Stimulated activated naive CD8-positive, alpha-beta T cell treated with anti-CD3 and anti-CD28 coated beads, Interleukin-15, Interleukin-2, amounts not matched to agents 100 U/mL and 50 U/mL, for 24 hours (primary cell): ENCODE measurements at places on chromosomes 2 and 18.

DNA sequence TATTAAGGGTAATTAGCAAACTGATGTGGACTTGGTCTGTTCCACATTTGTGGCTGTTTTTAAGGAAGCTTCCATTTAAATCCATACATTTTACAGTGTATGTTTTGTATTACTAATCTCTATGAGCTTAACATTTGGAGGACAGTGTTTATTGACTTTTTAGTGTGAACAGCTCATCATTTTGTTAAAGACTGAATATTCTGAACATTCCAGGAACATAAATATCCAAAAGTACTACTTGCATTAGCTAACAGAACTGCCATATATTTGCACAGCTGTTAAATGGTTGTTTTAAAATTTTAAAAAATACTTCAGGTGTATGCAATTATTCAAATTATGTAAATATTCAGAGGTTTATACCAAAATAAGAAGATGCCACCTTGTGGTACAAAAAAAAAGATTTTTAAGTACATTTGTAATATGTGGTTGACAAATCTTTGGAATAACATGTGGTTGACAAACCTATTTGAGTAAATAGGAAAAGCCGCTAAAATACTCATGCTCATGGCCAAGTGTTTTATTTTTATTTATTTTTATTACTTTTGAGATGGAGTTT, 439.7 kb upstream of the FANCL start:
- DNase-seq: no peak

GRCh38 chr2:30078521-30078920, 68.3 kb upstream of the YPEL5 start:
- no peak for DNase-seq

GRCh38 chr2:69601179-69601612, 42.3 kb downstream of the AAK1 start:
- DNase-seq: no peak

DNA sequence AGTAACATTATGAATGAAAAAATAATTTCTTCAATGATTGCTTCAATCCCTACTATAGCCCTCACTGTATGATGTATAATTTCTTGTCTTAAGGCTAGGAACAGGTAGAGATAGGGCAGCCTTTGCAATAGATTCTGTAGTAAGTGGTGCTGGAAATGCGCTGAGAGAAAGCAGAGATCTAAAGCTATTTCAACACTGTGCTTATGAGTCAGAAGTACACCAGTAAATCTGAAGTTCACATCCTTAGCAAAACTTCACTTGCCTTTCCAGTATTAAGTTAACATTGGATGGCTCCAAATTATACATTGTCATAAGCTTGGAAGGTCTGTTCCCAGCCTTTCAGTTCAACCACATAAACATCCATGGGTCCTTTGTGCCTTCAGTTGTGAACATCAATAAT, 178.2 kb upstream of the EPHA4 start:
- DNase-seq: no peak

- DNase-seq: peak; percentile 47
Measured at GRCh38 chr2:11827547-11827946, 81.1 kb downstream of the LPIN1 start.

DNA sequence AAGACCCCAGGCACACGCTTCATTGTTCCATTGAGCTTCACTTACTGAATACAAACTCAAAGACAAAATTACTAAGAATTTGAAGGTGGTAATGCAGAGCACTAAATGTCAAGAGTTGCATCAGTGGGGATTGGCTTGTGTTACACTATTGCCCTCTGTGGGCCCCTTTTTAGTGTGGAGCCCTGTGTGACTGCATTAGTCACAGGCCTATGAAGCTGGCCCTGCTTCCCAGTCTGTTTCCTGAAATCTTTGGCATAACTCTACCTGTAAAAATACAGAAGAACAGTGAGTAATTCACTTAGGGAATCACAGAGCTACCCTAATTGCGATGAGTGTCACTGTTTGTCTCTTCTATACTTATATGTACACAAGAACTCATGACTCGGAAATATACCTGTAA, 40.0 kb upstream of the STPG4 start:
- no peak for DNase-seq

GRCh38 chr2:236167297-236168109, 683 bp downstream of the GBX2 start:
- no peak for DNase-seq

DNA sequence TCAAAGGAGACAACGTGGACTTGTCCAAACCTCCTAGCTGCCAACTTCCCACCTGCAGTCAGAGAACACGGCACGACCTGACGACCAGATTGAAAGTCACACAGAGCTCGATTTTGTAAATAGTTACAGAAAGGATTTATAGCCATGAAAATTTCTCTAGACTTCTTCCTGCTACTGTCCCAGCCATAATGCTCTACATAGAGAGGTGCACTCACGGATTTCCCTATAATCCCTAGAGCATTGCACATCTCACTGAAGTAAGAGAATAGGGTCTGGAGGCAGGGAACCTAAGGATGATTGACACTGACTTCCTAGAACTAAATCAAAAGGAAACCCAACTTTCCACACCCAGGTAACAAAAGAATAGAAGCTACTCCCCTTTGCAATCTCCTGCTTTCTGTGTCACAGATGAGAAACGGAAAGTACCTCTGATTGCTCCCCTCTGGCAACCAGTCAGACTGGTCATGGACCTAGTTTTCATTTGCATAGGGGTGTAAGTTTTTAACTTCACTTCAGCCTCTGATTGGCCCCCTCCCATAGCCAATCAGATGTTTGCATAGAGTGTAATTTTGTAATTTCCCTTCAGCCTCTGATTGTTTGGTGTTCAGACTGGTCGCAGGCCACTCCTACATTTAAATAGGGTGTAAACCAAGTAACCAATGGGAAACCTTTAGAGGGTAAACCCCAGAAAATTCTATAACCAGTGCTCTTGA, 58.6 kb upstream of the FBXO11 start:
- no peak for DNase-seq

DNA sequence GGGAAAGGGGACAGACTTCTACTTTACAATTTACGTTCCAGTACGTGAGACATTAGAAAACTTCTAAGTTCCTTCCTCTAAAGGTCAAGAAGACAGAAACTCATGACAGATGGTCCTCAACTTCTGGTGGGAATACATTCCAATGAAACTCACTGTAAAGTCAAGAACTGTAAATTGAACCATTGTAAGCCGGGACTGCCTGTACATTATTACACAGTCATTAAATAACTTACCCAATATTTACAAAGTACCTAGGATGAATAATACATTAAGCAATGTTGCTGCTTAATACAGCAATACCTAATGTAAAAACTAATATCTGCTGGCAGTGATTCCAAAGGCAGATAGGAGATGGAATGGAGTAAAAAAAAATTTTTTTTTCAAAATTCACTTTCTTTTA, 51.9 kb downstream of the CDH2 start:
- DNase-seq: no peak

DNA sequence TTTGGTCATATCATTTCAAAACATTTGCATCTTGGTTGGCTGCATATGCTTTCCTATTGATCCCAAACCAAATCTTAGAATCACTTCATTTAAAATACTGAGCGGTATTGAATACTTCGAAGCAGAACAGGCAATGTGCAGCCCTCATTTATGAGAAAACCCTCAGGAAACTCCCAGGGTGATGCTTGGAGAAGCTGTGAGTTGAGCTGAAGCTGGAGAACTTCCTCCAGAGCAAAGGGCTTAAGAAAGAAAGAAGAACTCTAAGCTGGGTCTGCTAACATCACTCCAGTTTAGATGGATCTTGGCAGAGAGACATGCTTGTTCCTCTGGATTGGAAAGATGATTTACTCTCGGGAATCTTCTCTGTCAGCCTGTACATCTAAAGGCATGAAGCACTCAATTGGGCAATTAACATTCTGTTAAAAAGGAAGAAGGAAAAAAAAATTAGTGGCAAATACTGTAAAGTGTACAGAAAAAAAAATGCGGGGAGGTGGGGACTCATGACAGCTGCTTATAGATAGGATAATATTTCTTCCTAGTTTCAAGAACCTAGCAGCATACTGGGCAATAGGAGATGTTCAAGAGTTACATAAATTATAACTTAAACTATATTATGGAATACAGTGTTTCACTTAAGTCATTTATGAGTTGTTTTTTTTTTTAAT, 49.5 kb downstream of the ATIC start:
- no peak for DNase-seq

- no peak for DNase-seq
Measured at GRCh38 chr2:100350661-100351185, 28.4 kb upstream of the LONRF2 start.

DNA sequence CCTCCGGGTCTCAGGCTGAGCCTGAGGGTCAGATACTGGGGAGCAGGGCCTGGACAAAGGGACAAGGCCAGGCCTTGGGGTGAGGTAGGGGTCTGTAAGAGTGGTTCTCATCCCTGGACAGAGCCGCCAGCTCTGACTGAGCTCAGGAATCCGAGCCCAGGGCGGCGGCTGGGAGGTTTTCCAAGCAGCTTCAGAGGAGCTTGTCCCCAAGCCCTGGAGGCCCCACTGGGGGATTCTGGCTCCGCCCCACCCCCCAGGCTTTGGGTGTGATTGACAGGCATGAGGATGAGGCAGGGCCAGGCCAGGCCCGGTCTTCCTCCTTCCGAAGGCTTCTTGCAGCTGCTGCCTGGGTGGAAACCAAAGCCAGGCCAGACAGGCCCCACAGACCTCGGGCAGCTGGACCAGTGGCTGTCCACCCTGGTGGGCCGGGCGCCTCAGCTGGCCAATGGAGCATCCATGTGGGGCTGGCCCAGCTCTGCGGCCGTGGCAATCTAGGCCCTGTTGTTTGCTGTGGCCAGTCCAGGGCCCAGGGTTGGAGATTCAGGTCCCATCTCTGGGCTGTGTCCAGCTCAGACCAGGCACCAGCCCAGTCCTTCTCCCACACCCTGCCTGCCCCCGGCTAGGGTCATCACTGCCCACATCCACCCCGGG, 23.1 kb upstream of the GPC1 start:
- DNase-seq: no peak

DNA sequence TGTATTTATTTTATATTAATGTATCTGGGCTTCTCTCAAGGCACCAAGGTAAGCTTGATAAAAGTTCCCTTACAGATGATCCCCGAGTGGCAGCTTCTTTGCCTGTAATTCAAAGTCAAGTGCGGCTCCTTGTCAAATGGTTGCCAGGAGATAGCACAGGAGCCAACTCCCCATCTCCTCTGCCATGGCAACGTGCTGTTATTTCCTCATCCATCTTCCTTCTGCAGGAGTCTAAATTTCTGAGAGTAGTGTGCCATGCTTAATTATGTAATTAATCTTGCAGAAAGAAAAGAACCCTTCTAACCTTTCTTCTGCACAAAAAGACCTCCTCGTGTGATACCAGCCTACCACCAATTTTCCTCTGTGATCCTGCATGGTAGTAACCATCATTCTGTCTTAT, 46.2 kb upstream of the ACMSD start:
- DNase-seq: no peak

DNA sequence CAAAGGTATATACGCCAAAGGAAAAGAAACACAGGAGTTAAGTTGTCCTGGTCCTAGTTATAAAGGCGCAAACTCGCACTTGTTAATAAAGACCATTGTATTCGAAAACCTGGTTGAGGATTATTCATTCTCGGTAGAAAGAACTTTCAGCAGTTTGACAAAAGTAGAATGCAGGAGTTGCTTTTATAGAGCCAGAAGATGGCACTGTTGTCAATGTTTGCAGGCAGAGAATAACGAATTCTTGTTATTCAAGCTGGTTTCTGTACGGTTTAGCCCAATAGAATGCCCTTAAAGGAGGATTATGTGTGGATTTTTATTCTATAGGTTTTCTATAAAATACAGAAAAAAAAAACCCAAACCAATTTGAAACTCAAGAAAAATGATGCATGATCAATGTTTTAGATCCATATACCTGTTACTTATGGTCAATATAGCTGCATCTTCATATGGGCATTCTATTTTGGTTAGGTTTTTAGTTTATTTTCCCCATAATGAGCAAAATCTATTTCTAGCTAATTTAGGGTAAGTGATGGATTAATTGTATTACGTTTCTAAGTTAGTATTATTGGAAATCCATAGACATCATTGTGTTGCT, 510.3 kb downstream of the PLCL1 start:
- DNase-seq: no peak

GRCh38 chr2:143158551-143159485, 29.6 kb downstream of the ARHGAP15 start:
- DNase-seq: no peak

GRCh38 chr2:23711979-23712755, 214.8 kb downstream of the ATAD2B start:
- DNase-seq: no peak

- no peak for DNase-seq
Measured at GRCh38 chr18:56890632-56891031, 239.5 kb downstream of the WDR7 start.

- no peak for DNase-seq
Measured at GRCh38 chr18:21706386-21706865, 1.9 kb upstream of the ABHD3 start.

DNA sequence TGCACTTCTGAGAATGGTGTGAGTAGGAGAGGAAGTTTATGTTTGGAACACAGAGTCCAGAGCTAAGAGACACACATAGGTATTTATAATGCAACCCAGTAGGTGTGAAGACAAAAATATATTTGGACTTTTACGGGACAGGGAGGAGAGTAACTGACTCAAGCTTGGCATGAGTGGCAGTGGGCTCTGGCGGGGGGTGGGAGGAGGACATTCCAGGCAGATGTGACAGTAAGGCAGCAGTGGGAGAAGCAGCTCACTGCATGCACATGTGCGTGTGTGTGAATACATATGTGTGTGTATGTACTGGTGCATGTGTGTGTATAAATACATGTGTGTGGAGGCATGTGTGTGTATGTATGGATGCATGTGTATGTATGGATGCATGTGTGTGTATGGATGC, 51.4 kb downstream of the DCDC2C start:
- no peak for DNase-seq

GRCh38 chr2:215489288-215489848, 53.5 kb upstream of the FN1 start:
- no peak for DNase-seq

GRCh38 chr2:190488516-190489233, 45.8 kb downstream of the NEMP2 start:
- no peak for DNase-seq

DNA sequence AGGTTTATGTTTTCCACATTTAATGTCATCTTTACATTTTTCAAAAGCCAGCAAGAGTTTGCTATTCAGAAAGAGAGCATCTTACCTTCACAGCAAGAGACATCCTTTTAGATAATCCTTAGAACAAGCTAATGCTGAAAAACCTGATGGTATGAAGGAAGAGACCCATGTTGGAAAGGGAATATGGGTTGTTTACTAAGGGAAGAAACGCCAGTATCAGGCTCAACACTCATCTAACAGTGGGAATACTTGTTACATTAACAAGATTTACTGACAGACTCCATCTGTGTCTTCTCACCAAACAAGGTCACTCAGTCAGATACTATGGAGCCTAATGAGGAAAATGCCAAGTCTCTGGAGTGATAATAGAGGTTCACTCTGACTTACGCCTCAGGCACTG, 1474.1 kb upstream of the SLC39A10 start:
- DNase-seq: no peak

GRCh38 chr18:76456823-76457222, 38.2 kb downstream of the ZNF516 start:
- no peak for DNase-seq
